Thoracic aorta (tissue), 2 donors: ENCODE measurements at places on chromosomes 11 and 22. TPM values are rescaled to one million over a fixed set of nuclear protein-coding genes. Genes with fewer than 3 reads are reported as not detected.

MIOX gene
- not detected for total RNA-seq

DNA sequence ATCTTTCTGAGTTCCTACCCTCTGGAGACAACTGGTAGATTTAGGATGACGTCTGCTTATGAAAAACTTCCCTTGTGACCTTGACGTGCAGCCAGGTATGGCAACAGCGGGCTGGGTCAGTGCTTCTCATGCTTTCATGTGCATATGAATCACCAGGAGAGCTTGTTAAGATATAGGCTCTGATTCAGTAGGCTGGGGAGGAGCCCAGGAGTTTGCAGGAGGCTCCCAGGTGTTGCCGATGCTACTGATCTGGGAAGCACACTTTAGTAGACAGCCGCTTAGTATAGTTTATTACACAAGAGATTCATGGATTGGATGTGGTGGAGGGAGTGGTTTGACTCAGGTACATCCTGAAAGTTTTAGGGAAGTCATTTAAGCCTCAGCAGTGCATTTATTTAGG lies 23.8 kb downstream of the DIXDC1 start:
- DNase-seq: no peak

DNA sequence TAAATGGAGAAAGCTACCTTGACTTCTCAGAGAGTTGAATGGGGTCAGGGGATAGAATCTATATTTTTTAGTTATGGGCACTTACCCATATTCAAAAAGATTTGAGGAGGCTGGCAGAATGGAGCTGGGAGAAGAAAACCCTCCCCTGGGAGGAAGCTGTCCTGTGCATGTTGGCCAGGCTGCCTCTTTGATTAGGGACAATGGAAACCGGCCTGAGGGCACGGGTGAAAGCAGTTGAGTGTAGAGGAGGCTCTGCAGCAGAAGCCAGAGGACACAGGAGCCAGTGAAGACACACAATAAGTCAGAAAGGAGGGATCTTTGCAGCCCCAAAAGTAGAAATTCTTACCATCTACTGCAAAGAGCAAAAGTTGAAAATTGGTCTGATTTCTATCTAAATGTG lies 66.6 kb upstream of the B3GAT1 start:
- DNase-seq: no peak

DNA sequence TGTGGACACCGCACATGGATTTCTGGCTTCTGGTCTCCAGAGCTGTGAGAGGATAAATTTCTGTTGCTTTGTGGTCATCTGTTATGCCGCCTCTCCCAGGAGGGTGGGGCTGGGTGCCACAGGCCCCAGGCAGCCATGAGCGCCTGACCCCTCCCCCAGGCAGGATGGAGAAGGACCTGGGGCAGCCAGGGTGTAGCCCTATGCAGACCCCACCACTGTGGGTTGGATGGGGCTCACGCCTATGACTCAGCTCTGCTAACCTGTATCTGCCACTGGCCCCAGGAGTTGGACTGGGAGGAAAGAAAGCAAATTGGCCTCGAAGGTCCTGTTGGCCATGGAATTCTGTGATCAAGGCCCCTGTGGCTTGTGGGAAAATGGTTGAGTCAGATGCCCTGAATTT lies 1351.1 kb downstream of the BRD1 start:
- DNase-seq: no peak

DNA sequence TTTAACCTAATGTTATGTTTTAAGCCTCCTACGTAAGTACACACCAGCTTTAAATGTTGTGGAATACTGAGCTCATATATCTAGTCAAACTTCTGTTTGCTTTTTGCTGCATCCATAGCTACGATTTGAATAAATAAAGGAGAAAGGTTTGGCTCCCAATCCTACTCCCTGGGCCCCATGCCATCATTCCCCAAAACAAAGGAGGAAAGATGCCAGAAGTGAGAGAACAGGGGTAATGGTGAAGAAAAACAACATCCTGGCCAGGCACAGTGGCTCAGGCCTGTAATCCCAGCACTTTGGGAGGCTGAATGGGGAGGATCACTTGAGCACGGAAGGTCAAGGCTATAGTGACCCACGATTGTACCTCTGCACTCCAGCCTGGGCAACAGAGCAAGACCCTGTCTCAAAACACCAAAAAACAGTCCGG lies 26.5 kb downstream of the SCGB1A1 start:
- DNase-seq: no peak

DNA sequence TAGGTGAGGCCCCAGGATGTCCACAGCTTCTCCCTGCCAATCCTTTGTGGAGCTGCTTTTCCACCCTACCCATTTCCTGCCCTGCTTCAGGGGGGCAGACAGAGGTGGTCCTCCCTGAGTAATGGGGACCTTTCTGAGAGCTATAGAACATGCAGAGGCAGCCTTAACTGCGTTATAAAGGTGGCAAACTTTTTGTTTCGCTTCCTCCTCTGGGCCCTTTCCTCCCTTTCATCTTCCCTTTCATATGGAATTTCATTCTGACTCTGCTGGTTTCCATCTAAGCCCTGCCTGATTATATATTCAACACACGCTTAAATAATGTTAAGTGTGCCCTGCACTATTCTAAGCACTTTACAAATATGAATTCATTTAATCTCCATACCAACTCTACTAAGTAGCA lies 169.3 kb upstream of the E2F8 start:
- no peak for DNase-seq
